ENCODE measurements at places on chromosomes 1 and 21. TPM values are rescaled to one million over a fixed set of nuclear protein-coding genes. Genes with fewer than 3 reads are reported as not detected.

The FCAMR gene
- total RNA-seq = not detected

The APCS gene
- 0.72 TPM for total RNA-seq

The AZIN2 gene
- 12.0 TPM for total RNA-seq

The INSRR gene
- not detected for total RNA-seq

The KRTAP8-1 gene
- total RNA-seq = not detected

The GOLT1A gene
- total RNA-seq = not detected

The SPRR1A gene
- not detected for total RNA-seq

The LYSMD1 gene
- total RNA-seq = 14.3 TPM

The CRP gene
- not detected for total RNA-seq

The CD5L gene
- total RNA-seq = not detected

The BARHL2 gene
- total RNA-seq = not detected

The RPTN gene
- total RNA-seq = not detected

The CELA3B gene
- 19.2 TPM for total RNA-seq

The LAD1 gene
- total RNA-seq = not detected

The CCDC17 gene
- total RNA-seq = 1.3 TPM

The CA6 gene
- total RNA-seq = not detected

The DNAJC28 gene
- total RNA-seq = 1.3 TPM

- DNase-seq = no peak
Observed at GRCh38 chr1:174742805-174743653, 256.7 kb upstream of the CACYBP start.

DNA sequence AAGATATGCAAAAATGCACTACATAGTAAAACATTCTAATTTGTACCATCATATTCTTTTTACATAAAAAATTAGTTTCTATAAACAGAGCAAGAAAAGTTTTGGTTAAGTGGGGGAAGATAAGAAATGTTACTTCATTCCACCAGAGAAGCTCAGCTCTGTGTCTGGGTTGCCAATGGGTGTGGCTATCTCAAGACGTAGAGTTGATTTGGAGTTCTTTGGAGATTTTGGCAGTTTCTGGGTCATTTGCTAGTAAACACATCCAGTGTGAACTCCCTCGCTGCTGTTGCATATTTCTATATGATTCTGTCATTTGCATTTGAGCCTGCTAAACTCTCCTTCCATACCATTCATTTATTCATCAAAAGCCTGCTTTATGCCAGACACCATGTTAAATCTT is 7.2 kb downstream of the RGL1 start:
- no peak for DNase-seq

GRCh38 chr1:109782927-109783326 is 19.2 kb upstream of the EPS8L3 start:
- no peak for DNase-seq

DNA sequence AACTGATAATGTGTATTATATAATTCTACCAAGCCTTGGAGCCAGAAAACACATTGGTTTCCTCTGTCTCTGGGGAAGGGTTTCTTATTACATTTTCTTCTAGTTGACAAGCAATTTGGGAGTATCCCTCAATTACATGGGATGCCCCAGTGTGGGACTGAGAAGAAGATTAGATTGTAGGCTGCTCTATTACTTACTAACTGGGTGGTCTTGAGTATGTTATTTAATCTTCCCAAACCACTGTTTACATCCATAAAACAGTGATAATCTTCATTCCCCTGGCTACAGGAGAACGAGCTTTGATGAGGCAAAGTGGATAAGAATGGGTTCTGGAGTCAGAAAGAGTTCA is 105.8 kb downstream of the TSEN15 start:
- no peak for DNase-seq

DNA sequence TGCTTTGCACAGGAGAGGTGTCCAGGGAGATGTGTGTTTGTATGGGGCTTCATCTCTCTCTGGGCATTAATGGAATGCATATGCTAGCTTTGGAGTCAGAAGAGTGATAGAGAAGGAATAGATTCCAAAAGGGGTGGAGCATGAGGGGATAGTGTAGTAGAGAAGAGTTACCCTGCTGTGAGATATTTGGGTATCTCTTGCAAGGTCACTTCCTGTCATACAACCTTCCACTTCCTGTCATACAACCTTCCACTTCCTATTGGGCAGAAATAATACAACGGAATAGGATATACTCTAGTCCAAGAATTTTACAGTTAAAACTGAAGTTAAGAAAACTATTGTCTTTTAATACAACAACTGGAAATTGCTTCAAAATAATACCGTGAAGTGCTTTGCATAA is 351.8 kb upstream of the FMN2 start:
- no peak for DNase-seq

DNA sequence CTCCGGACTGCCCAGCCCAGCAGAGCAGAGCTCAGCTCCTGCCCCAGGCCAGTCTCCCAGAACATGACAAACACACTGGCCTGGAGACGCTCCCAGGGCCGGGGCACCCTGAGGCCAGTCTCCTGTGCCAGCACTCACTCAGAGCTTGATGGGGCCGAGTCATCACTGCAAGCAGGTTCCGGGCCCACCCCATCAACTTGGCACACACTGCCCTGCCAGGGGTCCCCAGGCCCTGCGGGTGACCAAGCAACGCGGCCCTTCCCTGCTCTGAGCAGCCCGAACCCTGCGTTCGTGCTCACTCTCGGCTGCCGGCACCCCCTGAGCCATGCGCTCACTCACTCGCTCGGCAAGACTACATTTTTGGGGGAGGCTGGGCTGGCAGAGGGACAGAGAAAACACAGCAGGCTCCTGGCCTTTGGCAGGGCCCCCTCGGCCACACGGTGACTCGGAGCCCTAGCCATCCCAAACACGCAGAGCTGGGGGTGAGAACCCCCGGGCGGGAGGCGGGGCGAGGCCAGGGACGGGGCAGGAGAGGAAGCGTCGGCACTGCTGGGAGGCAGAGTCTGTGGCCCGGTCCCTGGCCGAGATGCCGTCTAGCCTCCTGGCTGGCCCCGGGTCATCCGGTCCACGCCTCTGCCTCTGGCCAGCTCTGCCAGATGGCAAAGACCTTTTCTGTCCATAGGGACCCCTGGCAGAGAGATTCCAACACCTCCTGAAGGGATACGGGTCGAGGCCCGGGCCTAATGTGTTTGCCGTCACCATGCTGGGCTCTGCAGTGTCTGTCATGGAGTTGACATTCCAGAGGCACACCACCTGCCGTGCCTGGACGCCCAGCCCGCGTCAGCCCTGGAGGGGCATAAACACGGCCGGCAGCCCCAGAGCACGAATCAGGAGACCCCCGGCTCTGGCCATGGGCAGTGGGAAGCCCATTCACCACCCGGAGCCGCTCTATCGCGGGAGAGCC is 68.0 kb downstream of the MEGF6 start:
- no peak for DNase-seq

GRCh38 chr1:232149287-232150201 is 480.4 kb downstream of the SIPA1L2 start:
- DNase-seq = no peak

GRCh38 chr1:41901551-41901950 is 17.2 kb downstream of the HIVEP3 start:
- no peak for DNase-seq

- DNase-seq = no peak
Observed at GRCh38 chr1:237799762-237800474, 90.8 kb downstream of the ZP4 start.

- DNase-seq = no peak
Observed at GRCh38 chr1:76266762-76267161, 192.2 kb downstream of the ST6GALNAC3 start.

- DNase-seq = no peak
Observed at GRCh38 chr1:116234429-116234828, 123.2 kb downstream of the MAB21L3 start.

DNA sequence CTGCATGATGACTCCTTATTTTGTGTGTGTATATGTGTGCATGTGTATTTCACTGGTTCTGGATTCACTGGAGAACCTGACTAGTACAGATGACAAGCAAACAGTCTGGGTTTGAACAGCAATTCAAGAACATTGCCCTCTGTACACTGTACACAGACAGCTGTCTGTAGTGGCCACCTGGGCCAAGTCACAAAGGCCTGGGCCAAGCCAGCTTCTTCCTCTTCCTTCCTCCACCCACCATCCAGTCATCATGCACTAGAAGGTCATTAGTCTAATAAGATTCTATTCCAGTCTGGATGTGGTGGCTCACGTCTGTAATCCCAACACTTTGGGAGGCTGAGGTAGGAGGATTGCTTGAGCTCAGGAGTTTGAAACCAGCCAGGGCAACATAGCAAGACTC is 155.9 kb downstream of the ELAVL4 start:
- no peak for DNase-seq

DNA sequence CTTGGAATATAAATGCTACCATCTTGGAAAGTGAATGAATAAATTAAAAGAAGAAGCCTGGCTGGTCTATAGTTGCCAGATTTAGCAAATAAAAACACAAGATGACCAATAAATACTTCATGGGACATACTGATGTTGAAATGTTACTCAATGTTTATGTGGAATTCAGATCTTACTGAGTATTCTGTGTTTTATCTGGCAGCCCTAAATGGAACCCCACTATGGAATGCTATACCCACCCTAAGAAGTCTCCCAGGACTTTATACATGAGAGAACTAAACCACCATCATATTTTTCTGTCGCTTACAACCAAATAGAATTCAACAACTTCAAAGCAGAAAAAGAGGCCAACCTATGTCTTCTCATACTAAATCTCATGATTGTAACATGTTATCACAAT is 177.6 kb upstream of the HMCN1 start:
- no peak for DNase-seq

DNA sequence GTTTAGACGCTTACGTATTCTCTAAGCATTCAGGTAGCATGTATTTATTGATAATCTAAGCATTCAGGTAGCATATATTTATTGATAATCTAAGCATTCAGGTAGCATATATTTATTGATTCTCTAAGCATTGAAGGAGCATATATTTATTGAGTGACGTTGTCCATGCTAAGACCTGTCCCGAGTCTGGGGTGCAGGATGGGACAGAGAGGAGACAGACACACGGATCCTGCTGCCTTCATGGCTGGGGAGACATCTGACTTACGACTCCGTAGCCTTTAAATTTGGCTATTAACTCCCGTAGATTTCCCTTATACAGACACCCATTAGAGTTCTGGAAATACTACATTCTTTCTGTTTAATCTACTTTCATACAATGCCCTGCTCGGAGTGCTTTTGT is 982 bp downstream of the SCCPDH start:
- DNase-seq = no peak

DNA sequence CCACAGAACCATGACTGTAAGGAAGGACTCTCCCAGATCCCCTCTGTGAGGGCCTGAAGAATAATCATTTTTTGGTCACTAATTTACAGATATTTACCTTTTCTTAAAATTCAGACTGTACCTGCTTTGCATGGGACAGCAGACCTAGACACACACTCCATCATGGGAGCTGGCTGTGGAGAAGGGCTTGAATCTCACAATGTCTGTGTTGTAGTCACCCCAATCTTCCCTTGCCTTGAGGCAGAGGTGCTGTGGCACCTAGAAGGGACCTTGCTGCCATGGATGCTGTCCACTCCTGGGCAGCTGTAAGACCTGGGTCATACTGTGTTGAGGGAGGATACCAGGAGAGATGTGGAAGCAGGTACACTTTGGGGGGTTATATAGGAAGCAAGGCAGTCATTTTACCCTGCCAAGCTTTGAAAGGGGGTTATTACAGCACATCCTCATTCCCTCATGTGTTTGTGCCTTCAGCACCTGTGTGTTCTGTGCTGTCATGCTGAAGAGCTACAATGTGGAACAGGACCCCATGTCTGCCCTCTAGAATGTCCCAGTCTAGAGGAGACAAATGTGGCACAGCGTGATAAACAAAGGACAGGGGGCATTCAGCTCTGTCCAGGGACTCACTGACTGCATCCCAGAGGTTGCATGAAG is 27.1 kb downstream of the TRAF5 start:
- no peak for DNase-seq

DNA sequence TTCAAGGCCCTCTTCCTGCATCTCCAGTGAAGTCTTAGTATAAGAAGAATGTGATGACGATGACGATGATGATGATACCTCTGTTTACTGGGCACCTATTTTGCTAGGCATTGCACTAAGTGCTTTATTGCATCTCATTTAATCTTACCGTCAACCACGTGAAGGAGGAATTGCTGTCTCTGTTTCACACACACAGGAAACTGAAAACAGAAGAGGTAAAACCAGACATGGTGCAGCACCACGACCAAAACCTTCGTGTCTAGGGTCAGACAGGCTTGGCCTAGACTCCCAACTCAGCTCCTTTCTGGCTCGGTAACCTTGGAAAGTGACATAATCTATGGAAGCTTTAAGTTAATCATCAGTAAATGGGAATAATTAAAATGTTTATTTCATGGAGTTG is 20.7 kb upstream of the KCNA2 start:
- no peak for DNase-seq

GRCh38 chr1:193069748-193070385 is 10.5 kb downstream of the RO60 start:
- no peak for DNase-seq

DNA sequence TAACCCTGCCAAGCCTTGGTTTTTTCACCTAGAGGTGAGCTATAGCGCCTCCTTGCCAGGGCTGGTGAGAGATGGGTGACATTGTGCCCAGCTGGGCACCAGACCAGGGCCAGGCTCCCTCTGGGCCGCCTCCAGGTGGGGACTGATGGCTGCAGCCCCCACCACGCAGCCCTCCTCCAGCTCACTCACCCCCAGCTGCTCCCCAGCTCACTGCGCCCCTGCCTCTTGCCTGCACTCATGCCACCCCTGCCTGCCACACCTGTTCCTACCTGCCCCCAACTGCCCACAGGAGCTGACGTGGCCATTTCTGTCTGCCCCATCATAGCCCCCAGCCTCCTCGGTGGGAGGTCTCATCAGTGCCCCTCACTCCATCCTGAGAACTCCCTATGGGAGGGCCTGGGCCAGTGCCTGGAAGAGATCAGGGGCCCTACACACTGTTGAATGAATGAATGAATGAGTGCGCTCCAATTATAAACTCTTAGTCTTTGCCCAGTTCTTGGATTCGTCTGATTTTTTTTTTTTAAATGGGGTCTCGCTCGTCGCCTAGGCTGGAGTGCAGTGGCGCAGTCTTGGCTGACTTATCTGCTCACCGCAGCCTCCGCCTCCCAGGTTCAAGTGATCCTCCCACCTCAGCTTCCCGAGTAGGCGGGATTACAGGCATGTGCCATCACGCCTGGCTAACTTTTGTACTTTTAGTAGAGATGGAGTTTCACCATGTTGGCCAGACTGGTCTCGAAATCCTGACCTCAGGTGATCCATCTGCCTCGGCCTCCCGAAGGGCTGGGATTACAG is 26.4 kb upstream of the VPS13D start:
- no peak for DNase-seq
